Hair follicle dermal papilla cell (primary cell): ENCODE measurements at places on chromosomes 11 and 22. TPM values are rescaled to one million over a fixed set of nuclear protein-coding genes. Genes with fewer than 3 reads are reported as not detected.

The NAP1L4 gene
- 70.4 and 74.2 TPM in 2 replicates for total RNA-seq

The MUC5B gene
- total RNA-seq: not detected in 2 replicates

The OR51B5 gene
- total RNA-seq: 0.32 TPM in 1 of 2 replicates, not detected in the other

The TMEM80 gene
- total RNA-seq: 8.9 and 17.2 TPM in 2 replicates

The MOGAT2 gene
- not detected in 2 replicates for total RNA-seq

The ART1 gene
- not detected in 2 replicates for total RNA-seq

The RIN1 gene
- 32.3 and 32.9 TPM in 2 replicates for total RNA-seq

The OR2AG1 gene
- not detected in 2 replicates for total RNA-seq

The RIMBP3C gene
- total RNA-seq: 0.12 and 0.32 TPM in 2 replicates

The KRTAP5-10 gene
- total RNA-seq: not detected in 2 replicates

The CD3D gene
- not detected in 2 replicates for total RNA-seq

The TRIM49 gene
- total RNA-seq: not detected in 2 replicates

The MIOX gene
- not detected in 2 replicates for total RNA-seq

The POU2AF1 gene
- under 0.01 TPM in 1 of 2 replicates, not detected in the other for total RNA-seq

The PRRG4 gene
- total RNA-seq: 0.24 and 0.65 TPM in 2 replicates

The GPHA2 gene
- total RNA-seq: not detected in 2 replicates

The SDF2L1 gene
- 16.4 and 18.6 TPM in 2 replicates for total RNA-seq

The CASP4 gene
- 84.2 and 94.1 TPM in 2 replicates for total RNA-seq

The APOA1 gene
- total RNA-seq: 0.32 TPM in 1 of 2 replicates, not detected in the other

The DKK3 gene
- total RNA-seq: 449 and 551 TPM in 2 replicates

The SCGB1C1 gene
- not detected in 2 replicates for total RNA-seq

The IL18 gene
- total RNA-seq: 0.16 TPM in 1 of 2 replicates, not detected in the other

The TRABD gene
- total RNA-seq: 22.5 and 23.2 TPM in 2 replicates

The L3MBTL2 gene
- total RNA-seq: 21.1 TPM in 2 replicates

The SCN4B gene
- under 0.01 TPM in 1 of 2 replicates, not detected in the other for total RNA-seq

The CATSPERZ gene
- not detected in 2 replicates for total RNA-seq

The TP53AIP1 gene
- 0.12 and 0.16 TPM in 2 replicates for total RNA-seq

The TRIM49C gene
- total RNA-seq: not detected in 2 replicates

The YAP1 gene
- 234 and 295 TPM in 2 replicates for total RNA-seq

The JHY gene
- total RNA-seq: 10.3 and 10.5 TPM in 2 replicates

The KRTAP5-1 gene
- total RNA-seq: not detected in 2 replicates

The UCP3 gene
- total RNA-seq: 0.16 and 0.36 TPM in 2 replicates

The PATE2 gene
- not detected in 2 replicates for total RNA-seq

The NAALADL1 gene
- 34.1 and 35.2 TPM in 2 replicates for total RNA-seq

The NDUFV1 gene
- 137 and 150 TPM in 2 replicates for total RNA-seq

The IRAG1 gene
- total RNA-seq: 11.9 and 12.7 TPM in 2 replicates

The TMX2 gene
- total RNA-seq: 41.4 and 48.2 TPM in 2 replicates

The SERHL2 gene
- 3.6 and 6.4 TPM in 2 replicates for total RNA-seq

The TMEM191C gene
- total RNA-seq: 0.65 and 0.85 TPM in 2 replicates

The PGA4 gene
- total RNA-seq: 0.16 and 0.61 TPM in 2 replicates

The PHOX2A gene
- total RNA-seq: not detected in 2 replicates

The XNDC1N gene
- 5.6 and 10.4 TPM in 2 replicates for total RNA-seq

The SNX32 gene
- 0.97 and 1.3 TPM in 2 replicates for total RNA-seq

The TH gene
- 1.2 and 4.9 TPM in 2 replicates for total RNA-seq

The PVALB gene
- total RNA-seq: not detected in 2 replicates

The RNF26 gene
- 3.5 and 4.1 TPM in 2 replicates for total RNA-seq

The CHRM1 gene
- total RNA-seq: not detected in 2 replicates

The SLC25A18 gene
- total RNA-seq: not detected in 2 replicates

The ANKK1 gene
- under 0.01 TPM in 2 replicates for total RNA-seq
